NCI-H187 (cell line): ENCODE measurements at places on chromosomes 16 and 17.

- DNase-seq, result no peak
Observed at GRCh38 chr17:65191811-65192740, 54.9 kb downstream of the RGS9 start.

GRCh38 chr17:45700171-45701090 is 83.7 kb upstream of the CRHR1 start:
- peak; percentile 6 for DNase-seq

DNA sequence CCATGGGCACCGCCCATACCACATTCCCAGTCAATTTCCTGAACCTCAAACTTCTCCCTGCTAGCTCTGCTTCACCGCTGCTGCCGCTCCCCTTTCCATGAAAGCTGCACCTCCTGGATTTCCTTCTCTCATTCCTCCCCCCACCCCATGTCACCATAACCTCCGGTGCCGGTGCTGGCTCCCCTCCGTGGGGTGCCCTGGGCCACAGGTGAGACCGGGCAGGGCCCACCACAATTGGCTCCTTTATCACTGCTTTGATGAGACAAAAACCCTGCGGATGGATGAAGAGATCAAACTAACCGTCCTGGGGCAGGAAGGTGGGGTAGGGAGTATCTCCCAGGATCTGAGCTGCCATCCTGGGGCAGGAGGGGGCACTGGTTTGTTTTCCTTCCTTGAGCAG is 111.3 kb upstream of the LHX1 start:
- DNase-seq, result no peak

DNA sequence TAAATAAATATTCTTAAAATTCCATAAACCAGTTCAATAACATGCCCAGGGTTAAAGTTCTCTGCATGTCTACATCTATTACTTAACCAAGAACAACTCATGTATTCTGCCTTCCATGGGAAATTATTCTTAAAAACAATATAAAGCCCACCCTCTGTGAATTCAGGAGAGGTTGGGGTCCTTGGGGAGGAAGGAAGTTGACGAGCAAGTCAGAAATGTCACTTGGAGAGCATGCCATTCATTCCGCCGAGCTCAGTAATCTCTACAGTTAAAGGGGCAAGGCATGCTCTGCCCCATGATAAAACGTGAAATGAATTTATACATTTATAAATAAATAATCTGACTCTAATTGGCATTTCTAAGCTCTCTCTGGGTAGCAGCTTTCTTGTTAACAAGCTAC is 405.1 kb downstream of the TOX3 start:
- DNase-seq, result no peak

GRCh38 chr17:5500589-5501391 is 14.4 kb downstream of the MIS12 start:
- peak; percentile 66 for DNase-seq

GRCh38 chr16:27657811-27658210 is 107.9 kb downstream of the KATNIP start:
- no peak for DNase-seq

GRCh38 chr17:49497148-49498028 is 2.3 kb downstream of the NGFR start:
- DNase-seq, result no peak

DNA sequence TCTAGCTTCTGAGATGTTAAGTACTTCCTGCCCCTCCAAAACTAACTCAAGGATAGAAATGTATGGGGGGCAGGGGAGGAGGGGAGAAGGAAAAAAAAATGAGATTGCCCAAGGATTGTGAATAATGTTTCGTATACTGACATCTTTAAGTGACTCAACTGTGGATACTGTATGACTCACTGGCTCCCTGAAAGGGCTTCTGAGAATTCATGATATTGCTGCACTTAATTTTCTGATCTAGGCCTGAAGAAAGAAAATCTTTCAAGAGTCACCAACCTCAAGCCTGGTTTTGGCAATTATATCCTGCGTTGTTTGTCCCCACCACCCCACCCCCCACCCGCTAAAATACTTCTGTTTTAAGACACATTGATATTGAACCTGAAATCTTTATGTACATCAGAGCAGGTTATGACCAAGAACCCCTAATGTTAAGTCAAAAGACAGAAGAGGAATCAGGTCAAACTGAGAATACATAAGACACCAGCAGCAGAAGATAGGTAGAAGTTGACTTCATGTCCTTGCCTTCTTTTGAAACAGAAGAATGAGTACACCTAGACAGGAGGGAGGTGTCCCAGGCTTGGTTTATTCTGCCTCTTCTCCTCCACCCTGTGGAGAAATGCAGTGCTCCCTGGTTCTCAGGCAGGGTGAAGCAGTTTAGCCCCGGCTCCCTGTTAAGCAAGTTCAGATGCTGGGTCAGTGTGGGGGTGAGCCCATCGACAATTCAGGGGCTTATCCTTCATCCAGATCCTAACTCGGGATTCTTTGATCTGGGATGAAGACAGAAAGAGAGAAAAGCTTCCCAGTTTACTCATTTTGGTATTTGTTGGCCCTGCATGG is 3.3 kb upstream of the FBXL20 start:
- no peak for DNase-seq

GRCh38 chr16:30947859-30948666 is 805 bp upstream of the ORAI3 start:
- DNase-seq, result peak; percentile 4

- no peak for DNase-seq
Observed at GRCh38 chr16:48958681-48959080, 323.0 kb downstream of the CBLN1 start.

- no peak for DNase-seq
Observed at GRCh38 chr17:72946696-72947095, 145.8 kb downstream of the SLC39A11 start.

- no peak for DNase-seq
Observed at GRCh38 chr16:11234884-11235702, 20.9 kb downstream of the SOCS1 start.

DNA sequence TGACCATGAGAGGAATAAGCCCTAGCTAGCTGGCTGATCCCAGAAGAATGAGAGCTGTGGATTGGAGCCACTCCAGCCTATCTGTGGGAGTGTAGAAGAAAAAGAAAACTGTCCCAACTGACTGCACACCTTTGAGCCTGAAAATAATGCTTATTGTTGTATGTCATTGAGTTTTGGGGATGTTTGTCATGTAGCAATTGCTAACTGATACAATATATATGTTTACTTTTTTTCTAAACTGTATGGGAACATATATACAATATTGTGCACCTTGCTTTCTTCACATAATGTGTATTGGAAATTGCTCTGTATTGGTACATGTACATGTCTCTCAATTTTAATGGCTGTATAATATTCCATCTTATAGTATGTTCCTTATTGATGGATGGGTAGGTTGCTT is 124.0 kb upstream of the NLRP1 start:
- DNase-seq, result no peak

DNA sequence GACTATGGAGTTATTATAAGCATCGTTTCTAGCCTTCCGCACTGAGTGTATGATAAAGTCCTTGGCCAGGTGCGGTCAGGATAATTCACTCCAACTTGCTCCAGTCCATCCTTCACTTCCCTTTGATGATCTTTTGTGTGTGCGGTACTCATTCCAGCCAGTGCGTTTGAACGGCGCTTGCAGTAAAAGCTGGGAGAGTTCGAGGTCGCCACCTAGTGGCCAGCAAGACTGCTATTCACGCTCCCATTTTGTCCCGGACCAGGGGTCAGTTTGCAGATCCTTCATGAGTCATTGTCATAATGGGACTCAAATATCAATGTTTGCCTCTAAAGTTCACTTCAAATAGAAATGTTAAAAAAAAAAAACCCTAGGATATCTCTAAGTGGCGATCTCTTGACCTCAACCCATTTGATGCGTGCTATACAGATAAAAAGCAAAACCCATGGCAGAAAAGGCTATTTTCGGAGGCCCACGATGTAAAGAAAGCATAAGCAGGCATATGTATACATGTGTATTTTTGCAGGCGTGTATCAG is 417.1 kb downstream of the TMEM114 start:
- DNase-seq, result peak; percentile 59

DNA sequence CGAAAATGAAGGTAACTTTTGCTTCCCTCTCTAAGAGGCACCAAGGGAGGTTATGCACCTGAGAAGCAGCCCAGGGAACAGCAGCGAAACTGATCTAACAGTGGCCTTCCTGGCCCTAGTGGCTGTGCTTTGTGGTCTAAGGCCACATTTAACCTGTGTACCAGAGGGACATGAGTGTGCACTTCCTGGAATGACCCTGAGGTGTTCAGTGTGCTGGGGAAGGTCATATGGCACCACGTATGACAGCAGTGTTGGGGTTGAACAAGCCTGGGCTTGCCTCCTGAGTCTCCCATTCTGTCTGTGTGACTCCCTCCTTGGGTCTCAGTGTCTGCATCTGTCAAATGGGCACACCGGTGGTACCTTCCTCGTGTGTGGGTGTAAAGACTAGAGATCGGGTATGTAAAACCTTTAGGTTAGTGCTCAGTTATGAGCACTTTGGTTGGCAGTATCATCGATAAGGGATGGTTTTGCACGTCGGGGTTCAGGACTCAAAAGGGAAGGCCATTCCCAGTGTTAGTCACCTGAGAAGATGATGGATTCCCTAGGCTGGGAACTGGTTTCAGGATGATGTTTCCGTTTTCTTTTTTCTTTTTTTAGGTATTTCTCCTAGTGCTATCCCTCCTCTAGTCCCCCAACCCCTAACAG is 31.9 kb downstream of the PLCG2 start:
- DNase-seq, result no peak

GRCh38 chr16:60636117-60636516 is 1400.1 kb downstream of the CDH8 start:
- no peak for DNase-seq

GRCh38 chr16:12132290-12132689 is 155.8 kb downstream of the SNX29 start:
- DNase-seq, result no peak

GRCh38 chr17:35238821-35239220 is 4.1 kb upstream of the SLFN5 start:
- no peak for DNase-seq
